Mucosa of gallbladder (tissue), 1 donor: ENCODE measurements at places on chromosomes 2 and 18. TPM values are rescaled to one million over a fixed set of nuclear protein-coding genes. Genes with fewer than 3 reads are reported as not detected.

DNA sequence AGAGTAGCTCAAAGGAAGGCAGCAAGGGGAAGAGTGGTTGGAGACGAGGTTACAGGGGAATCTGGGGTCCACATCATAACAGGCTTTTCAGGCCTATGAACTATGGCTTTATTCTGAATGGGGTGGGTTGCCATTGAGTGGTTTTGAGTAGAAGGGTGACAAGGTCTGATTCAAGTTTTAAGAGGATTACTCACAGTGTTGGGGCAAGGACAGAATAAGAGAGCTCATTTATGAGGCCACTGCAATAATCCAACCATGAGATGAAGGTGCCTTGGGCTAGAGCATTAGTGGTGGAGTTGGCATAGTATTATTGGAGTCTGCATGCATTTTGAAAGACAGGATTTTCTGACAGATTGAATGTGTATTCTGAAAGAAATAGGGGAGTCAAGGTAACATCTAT lies 315.9 kb downstream of the RNF144A start:
- DNase-seq, result no peak

DNA sequence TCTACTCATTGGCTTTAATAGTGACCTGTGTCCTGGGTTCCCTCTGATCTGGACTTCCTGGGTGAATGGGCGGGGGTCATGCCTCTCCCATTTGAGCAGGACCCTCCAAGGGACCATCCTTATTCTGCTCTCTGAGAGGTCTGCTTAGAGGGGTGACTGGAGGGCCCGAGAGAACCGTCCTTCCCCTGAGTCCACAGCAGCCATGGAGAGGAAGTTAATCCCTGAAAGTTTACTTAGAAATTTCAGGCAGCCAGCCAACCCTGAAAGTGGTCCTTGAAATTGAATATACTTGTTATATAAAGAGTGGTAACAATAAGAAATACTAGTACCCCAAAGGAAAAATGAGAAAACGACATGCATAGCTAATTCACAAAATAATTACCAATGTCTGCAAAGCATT lies 226.1 kb downstream of the DYSF start:
- DNase-seq, result no peak

- no peak for DNase-seq
These were observed 106.8 kb downstream of the HRH4 start for GRCh38 chr18:24567199-24567598.

DNA sequence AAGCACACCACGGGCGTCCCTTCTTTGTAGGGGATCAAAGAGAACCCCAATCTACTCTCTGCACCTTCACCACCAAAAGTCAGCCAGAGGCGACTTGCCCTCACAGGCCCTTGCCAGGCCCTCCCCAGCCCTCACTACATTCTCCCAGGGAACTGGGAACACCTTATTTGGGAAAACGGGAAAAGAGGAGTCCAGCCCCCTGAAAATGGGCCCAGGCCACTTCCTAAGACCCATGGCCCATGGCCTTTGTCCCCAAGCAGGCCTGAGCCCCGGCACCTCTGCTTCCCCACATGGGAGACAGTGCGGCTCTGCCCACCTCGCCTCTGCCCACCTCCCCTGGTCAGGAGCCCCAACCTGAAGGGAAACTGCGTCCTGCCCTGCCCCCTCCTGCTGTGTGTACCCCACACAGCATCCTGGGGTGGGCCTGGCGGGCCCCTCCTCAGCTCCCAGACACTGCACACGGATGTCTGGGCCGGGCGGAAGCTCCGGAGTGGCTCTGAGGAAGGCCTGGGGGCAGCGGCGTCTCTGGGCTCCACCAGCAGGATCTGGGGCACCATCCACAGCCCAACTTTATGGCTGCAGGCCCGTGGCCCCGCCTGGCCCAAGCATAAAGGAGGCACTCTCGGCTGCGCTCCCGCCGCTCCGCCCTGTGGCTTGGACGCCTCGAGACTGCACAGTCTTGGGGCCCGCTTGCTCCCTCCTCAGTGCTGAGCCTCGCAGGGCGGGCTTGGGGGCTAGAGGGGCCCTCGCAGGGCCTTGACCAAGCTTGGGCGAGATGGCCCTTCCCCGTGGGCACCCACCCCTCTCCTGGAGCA lies 70.3 kb upstream of the GPC1 start:
- no peak for DNase-seq

Gene TEX44
- total RNA-seq, result not detected

DNA sequence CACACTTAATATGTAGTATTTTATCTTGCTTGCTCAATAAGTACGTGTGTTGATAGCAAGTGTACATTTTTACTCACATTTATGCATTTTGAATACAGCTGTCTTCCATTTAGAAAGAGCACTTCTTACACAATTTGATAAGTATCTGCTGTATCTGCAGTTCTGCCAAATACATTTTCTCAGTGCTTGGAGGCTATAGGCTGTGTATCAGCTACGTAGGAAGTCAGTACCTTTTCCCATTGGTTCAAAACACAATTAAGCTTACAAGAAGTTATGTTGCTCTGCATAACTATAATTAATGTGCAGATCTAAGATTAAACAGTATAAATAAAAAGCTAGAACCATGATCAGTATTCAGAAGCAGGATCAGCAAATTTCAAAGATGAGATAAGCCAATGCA lies 503.6 kb upstream of the SMIM21 start:
- no peak for DNase-seq

GRCh38 chr2:44615950-44616518 lies 254.3 kb downstream of the CAMKMT start:
- DNase-seq, result no peak

DNA sequence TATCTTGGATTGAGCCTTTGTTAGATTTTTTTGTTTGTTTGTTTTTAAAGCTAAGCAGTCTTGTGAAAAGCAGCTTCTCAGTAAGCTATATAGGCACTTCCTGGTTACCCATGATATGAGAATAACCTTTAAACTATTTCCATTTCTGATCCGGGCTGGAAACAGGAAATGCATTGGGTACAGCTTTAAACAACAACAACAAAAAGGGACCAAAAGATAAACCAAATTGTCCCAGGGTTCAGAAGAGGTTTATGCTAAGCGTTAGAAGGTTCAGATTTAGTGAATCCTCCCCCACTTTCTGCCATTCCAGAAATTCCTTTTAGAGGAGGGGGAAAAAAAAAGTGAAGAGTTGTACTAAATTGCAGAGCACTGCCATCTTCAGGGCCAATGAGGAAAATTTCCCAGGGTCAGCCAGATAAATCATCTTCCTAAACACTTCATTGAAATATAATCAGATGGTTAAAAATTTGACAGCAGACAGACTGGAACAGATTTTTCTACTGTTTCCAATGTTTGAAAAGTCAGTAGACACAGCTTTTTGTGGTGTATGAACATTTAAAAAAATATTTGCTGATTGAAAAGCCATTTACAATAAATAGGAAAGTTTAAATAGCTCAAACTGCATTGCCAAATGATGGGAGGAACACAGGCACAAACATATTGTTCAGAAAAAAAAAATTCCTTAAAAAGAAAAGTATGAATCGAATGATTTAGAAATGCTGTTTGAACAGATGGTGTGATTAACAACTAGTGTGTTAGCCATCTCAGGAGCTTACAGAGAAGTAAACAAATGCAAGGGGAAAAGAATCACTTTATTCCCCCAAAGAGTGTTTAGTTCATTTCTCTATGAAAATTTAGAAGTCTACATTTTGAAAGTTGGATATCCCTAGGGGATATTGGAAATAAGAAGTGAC lies 189.9 kb upstream of the TANK start:
- peak; percentile 38 for DNase-seq

GRCh38 chr2:223464071-223464470 lies 138.1 kb downstream of the SCG2 start:
- DNase-seq, result no peak

GRCh38 chr18:78912336-78912735 lies 67.3 kb upstream of the SALL3 start:
- no peak for DNase-seq

Gene HRH4
- not detected for total RNA-seq

DNA sequence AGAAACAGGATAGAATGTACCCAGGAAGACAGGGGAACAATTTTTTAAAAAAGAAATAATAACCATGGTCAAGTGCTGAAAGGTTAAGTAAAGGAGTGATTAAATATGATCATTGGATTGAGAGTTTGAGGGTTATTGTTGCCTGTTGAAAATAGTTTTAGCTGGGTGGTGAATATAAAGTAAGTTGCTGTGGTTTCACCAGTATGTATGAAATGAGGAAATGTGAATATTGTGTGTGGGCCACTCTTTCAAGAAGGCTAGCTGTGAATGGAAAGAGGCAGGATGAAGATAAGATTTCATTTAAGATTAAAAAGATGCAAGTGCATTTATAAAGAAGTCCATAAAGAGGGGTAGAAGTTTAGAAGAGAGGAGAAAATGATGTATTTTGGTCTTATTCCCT lies 53.8 kb downstream of the GULP1 start:
- no peak for DNase-seq

GRCh38 chr2:18046558-18047212 lies 168.2 kb downstream of the KCNS3 start:
- DNase-seq, result no peak

DNA sequence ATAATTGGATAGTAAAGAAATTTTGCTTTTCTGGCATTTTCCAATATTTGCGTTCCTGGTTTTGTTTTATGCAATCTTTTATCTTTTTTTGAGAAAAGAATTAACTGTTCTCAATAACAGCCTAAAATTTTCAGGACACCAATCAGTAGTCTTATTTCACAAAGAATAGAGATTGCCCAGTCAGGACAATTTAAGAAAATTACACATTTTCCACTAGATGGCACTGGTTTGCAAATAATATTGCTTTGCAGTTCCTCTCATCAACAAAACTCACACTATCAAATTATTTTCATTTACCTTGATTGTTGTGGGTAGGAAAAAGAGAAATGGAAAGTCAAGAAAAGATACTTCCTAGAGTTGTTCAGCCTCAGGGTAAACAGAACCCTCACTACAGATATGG lies 2.4 kb upstream of the RBM45 start:
- DNase-seq, result no peak

DNA sequence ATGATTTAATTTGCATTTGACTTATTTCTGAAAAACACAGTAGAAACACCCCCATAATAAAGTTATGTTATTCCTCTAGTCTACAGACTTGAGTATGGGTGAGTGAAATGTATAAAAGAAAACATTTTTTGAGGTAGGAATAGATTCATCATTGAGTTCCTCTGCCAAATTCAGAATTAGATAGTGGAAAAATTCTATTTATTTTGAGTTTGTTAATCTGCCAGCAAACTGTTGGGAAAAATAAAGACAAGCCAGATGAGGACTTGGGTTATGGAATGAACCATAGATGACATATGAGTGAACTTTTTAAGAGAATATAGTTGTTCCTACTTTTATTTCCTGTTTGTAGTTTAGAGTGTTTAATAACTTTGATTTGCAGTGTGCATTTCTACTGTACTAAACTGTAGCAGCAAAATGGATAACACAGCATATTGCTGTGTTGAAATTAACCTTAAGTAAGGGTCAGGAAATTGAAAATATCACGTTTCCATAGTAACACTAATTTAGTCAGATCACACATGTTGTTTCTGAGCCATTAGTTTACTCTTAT lies 35.6 kb upstream of the PNPT1 start:
- DNase-seq, result no peak

Gene GKN2
- not detected for total RNA-seq

GRCh38 chr2:12036640-12036983 lies 290.2 kb downstream of the LPIN1 start:
- DNase-seq, result no peak

Gene FRZB
- total RNA-seq, result 46.5 TPM

Gene PXDN
- 31.1 TPM for total RNA-seq

Gene LDLRAD4
- 51.0 TPM for total RNA-seq

DNA sequence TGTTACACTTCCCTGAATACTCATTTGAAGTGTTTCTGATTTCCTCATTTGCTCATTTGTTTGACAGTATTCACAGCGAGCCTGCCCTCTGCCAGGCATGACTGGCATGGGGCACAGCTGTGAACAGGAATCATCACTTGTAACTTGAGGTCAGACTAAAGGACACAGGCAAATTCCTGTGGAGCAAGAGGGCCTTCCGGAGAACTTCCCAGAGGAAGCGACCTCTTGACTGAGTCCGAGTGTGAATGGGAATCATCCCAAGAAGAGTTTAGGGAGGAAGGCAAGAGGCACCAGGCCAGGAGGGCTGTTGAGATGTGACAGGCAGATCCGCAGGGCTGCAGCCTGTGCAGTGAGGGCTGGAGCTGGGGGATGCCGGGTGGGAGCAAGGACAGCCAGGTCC lies 45.4 kb downstream of the LIMS1 start:
- DNase-seq, result no peak

- peak; percentile 19 for DNase-seq
These were observed 250.9 kb downstream of the ICOS start for GRCh38 chr2:204187229-204188083.

DNA sequence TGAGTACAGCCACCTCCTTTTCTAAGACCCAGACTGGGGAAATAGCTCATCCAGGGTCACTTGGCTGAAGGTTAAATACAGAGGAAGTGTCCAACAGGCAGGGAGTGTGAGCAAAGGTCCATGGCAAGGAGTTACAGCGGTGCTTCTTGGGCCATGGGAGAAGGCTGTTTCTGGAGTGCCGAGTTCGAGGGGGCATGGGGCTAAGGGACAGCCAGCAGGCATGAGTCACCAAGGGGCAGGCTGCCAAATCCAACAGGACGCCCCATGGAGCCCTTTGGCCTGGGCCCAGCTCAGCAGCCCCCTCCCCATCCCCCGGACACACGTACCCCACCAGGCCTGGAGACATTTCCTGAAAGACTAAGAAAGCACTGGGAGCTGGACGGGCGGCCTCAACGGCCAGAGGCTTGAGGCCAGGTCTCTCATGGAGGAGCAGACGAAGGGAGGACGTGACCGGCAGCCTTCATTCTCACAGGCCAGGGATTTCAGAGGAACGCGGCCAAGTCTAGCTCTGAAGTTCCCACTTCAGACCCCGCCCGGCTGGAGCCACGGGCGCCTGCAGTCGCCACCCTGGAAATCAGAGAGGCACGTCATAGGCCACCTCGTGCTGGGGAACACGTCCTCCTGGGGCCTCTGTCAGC lies 160.4 kb downstream of the SMAD7 start:
- DNase-seq, result peak; percentile 54

GRCh38 chr2:183349091-183349490 lies 224.8 kb downstream of the NUP35 start:
- no peak for DNase-seq

DNA sequence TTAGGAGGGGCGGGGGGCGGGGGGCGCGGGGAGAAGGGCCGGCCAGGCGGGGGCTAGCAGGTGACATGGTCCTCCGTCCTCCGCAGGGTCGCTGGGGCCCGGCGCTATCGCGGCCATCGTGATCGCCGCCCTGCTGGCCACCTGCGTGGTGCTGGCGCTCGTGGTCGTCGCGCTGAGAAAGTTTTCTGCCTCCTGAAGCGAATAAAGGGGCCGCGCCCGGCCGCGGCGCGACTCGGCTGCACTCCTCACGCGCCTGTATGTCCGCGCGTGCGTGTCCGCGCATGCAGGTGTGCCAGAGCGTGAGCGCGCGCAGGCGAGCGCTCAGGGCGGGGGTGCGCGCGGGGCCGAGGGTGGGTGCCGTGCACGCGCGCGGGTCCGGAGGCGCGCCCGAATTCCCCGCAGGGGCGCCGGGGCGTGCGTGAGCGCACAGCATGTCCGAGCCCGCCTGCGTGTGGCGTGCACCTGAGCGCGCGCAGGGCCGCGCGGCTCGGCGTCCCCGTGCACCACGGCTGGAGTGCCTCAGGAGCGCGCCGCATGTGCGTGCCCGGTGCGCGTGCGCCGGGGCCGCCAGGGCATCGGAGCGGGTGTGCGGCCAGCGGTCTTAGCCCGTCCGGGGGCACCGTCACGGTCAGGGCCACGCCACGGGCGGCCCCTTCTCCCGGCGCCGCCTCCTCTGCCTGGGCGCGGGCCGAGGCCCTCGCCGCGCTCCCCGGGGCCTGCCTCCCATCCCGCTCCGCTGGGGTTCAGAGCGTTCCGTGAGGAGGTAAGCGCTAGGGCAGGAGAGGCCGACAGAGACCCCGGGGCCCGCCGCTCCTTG lies 6.3 kb downstream of the SNORC start:
- no peak for DNase-seq

Gene AQP4
- total RNA-seq, result 1.7 TPM
